Fibroblast of the aortic adventitia (primary cell): ENCODE measurements at places on chromosomes 16 and 17.

GRCh38 chr17:27760069-27760885 is 40.1 kb downstream of the NOS2 start:
- DNase-seq = peak; percentile 42

DNA sequence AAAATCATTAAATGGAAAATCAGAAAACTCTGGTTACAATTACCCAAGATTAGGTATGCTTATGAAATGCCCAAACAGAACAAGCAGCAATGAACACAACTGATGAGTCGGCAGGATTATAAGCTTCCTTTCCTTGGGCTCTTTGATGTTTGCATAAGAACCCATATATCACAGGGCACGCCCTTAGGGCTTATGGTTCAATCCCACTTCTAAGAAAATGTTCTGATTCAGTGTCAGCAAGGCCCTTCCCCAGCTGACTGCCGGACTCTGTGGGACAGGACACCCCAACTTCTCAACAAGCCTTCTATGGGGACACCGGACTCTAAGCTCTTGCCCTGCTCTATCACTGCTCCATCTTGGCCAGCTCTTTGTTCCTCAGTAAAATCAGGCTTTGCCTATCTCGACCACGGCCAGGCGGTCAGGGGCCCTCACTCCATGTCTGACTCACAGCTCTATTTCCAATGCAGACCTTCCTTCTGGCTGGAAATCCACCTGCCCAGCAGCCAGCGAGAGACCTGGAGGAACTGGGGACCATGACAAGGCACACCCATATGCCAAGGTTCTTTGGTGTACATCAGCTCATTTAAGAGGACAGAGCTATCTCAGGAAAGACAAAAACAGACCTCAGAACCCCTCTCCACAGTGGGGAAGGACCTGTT is 26.8 kb downstream of the LITAFD start:
- no peak for DNase-seq

DNA sequence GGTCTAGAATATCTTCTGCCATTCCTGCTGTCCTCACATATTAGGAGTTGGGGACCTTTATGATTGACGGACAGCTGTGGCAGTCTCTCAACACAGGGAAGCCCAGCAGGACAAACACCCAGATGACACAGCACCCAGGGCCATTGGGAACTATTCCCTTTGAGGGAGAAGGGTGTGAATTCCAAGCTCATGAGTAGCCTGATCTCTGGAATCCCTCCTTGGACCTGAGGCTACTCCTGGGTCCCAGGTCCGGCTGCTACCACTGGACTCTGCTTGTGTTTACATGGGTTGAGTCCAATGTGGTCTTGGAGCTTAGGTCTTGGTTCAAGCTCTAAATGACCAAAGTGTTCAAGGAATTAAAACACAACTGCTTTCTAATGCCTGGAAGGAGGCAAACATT is 78.9 kb downstream of the SLC6A2 start:
- DNase-seq = no peak

DNA sequence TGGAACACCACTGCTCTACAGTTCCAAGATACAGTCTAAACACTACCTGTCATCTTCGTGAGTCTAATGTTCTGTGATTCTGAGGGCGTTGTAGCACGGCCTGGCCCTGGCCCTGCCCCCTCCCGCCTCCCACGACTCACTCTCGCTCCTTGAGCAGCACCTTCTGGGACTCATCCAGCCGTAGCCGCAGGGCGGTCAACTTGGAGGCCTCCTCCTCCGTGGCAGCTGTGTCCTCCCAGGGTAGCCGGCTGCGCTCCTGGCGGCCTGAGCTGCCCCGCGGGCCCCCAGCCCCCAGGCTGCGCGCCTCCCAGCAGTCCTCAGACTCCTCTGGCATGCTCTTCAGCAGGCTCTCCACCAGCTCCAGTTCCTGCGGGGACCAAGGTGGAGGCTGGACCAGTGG is 10.6 kb downstream of the CCDC102A start:
- DNase-seq = no peak
